ENCODE measurements at places on chromosomes 6 and 20.

- no peak for DNase-seq
Measured at GRCh38 chr6:40409716-40410397, 177.3 kb downstream of the LRFN2 start.

GRCh38 chr6:65505736-65506135, 201.3 kb downstream of the EYS start:
- no peak for DNase-seq

DNA sequence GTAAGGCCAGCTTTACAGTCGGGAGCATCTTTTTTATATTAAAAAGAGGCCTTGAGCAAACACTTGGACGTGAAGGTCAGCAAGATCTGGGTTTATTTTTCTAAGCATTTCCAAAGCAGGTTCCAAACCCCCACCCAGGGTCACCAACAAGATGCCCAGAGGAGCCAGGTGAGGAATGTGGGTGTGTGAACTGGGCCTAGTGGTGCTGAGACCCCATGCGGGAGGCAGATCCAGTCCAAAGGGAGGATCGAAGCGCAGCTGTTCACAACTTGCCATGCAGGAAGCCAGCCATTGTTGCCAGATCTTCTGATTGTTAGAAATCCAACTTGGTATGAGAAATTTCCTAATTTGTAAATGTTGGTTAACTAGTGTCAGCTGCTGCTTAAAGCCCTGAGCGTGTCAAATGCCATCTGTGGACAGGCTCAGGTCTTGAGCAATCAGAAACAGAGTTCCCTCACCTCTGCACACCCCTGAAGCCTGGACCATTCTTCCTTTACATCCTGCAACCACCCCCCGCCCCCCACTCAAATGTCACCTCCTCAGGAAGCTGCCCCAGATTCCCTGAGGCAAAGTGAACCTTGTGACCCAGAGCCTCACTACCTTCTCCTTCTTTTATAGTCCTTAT, 46.5 kb downstream of the NFATC2 start:
- no peak for DNase-seq

GRCh38 chr6:108697561-108698161, 136.9 kb downstream of the FOXO3 start:
- no peak for DNase-seq

DNA sequence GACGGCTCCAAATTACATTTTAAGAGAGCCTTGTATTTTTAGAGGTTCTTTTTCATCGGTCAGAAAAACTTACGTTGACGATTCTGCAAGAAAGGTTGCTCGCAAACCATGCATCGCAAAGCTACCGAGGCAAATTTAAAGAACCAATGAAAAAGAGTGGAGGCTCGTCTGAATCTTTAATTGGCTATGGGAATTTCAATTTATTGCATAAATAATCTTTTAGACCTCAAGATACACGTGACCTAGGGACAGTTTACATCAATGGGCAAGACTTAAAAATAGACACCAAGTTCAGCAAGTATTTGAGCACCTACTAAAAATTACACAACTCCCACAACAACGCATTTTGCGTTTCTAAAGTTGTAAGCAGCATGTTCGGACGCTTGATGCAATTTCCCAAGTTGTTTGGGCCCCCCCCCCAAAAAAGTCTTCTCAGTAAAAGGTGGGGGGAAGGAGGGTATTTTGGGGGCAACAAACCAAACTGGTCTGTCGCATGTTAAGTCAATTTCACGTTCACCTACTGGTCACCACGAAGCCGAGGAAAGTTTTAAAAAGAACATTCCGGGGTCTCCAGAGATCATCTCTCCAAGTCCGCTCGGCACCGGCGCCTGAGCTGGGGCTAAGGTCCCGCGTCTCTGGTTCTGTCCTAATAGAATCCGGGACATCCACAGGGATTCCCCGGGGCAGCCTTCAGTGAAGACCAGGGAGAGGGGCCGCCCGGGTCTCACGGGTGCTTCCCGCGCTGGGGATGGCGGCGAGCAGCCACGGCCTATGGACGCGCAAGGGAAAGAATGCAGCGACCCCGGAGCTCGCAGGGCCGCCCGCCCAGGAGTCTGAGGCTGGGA, 851 bp downstream of the SNX5 start:
- no peak for DNase-seq

DNA sequence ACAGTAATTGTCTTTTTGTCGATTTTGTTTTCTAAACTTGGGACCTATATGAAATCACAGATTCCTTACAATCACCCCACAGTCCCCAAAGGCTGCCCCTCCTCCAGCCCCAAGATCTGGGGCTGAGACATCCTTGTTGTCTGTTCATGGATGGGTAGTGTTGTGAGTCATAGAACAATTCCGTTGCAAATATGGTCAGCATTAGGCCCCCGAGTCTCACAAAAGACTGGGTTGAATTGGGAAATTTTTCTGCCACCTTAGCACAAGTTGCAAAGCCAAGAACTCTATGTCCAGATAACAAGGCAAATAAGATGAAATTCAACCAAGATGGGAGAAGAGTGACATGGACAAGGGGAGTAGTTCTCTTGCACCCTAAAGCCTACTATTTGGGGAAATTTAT, 10.5 kb upstream of the TAB2 start:
- no peak for DNase-seq

DNA sequence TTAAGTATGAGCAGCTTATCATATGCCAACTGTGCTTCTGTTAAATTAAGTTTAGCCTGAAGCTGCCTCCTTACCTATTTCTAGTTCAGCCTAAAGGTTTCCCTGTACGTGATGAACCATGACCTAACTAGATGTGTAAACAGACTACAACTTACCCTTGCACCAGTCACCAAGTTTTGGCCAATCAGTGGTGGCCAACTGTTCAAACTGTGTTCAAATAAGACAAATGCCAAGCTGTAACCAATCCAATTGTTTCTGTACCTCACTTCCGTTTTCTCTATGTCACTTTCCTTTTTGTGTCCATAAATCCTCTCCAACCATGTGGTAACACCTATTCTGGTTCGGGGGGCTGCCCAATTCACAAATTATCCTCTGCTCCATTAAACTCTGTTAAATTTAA, 6.0 kb upstream of the SLC2A10 start:
- DNase-seq = no peak

- no peak for DNase-seq
Measured at GRCh38 chr6:24922170-24922569, 13.6 kb downstream of the RIPOR2 start.

DNA sequence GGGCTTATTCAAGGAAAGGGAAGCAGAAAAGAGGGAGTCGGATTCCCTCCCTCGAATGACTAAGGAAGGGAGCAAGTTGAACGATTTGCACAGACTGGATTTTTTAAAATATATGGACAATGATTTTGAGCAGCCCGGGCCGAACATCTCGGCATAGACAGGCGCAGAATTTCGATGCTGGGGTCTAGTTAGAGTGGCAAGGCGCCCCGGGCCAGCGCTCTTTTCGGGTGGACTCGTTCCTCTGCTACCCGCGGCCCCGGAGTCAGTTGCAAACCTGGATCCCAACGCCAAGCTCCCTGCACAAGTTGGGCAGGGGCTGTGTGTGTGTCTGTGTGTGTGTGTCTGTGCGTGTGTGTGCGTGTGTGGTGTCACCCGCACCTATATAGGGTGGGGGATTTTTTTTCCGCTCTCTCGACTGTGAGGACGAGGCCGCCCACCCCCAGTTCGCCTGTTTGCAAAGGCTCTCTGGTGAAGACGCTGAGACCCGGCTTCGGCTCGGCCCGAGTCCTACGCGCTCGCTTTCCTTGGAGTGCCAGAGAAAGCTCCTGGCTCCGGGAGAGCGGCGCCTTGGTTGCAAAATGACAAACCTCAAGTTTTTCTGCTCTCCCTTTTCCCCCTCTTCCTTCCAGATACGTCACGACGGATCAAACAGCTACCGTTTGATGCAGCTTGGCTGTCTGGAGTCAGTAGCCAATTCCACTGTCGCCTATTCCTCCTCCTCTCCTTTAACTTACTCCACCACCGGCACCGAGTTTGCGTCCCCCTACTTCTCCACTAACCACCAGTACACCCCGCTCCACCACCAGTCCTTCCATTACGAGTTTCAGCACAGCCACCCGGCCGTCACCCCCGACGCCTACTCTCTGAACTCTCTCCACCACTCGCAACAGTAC, 1.4 kb downstream of the TFAP2D start:
- no peak for DNase-seq

DNA sequence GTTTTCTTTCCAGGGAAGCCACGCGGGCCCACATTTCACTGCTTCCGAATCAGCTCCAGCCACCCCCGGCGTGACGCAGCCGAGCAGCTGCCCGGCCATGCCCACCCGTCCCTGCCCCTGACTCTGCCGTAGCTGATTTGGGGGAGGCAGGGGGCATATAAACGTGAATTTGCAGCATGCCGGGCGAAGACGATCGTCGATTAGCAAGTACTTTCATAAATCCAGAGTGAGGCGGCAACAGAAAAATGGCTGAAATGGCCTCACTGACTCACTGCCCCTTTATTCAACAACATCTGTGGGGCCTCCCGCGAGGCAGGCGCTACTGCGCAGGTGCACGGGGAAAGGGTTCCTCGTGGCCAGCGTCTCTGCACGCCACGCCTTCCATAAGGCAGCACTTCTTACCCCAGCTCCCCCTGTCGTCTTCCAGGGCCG, 118.0 kb downstream of the DLL1 start:
- DNase-seq = no peak

- peak; percentile 47 for DNase-seq
Measured at GRCh38 chr6:39102071-39102820, 12.7 kb downstream of the SAYSD1 start.

DNA sequence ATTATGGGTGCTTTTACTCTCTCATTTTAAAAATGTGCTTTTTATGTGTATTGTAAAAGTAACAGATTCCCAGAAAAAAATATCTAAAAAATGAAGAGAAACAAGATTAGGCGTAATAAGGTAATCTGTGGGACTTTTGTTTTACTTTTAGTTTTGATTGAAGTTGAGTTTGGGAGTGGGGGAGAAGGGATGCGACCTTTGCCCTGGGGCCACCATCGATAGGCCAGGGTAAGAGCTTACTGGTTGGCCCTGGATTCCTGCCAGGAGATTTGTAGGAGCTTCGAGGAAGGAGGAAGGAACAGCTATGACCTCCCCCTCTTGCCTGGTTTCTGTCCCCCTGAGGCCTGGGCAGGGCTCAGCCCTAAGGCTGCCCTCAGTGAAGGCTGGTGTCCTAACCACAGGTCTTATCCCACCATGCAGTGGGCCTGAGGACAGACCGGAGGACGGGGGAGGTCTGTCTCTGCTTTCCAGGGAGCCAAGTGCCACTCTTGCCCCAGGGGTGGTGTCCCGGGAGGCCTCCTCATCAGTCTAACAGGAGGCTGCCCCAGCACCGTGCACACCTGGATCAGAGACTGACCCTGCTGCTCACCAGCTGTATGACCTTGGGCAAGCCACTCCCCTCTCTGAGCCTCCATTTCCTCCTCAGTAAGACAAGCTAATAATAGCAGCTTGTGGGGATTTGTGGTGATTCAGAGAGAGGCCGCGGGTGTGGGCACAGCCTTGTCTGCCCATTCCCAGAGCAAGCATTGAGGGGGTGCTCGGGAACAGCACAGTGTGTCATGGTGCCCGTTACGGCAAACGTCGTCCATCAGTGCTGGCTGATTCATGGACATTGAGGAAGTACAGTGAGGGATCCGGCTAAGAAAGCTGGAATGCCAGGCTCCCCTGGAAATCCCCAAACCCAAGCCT, 21.2 kb downstream of the TGM2 start:
- DNase-seq = peak; percentile 87

DNA sequence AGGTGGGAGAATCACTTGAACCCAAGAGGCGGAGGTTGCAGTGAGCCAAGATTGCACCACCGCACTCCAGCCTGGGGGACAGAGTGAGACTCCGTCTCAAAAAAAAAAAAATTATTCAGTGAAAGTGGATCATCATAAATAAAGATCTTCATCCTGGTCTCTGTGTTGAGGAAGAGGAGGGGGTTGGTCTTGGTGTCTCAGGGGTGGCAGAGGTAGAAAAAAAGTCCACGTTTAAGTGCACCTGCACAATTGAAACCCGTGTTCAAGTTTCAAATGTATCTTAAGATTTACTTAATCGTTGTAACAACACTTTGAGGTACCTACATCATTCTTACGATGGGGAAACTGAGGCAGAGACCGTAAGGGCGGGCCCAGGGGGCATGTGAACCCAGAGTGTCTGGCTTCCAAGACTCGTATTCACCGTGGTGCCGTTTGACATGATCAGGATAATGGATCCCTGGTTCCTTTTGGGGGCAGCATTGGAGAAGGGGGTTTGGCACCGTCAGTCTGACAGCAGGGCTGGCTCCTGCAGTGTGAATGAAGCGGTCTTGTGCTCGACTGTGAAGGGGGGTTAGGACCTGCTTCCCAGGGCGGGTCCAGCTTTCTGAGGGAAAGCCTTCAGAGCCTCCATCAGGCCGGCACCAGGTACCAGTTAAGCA, 32.9 kb upstream of the ID1 start:
- no peak for DNase-seq

GRCh38 chr6:16929809-16930208, 168.5 kb upstream of the ATXN1 start:
- no peak for DNase-seq

DNA sequence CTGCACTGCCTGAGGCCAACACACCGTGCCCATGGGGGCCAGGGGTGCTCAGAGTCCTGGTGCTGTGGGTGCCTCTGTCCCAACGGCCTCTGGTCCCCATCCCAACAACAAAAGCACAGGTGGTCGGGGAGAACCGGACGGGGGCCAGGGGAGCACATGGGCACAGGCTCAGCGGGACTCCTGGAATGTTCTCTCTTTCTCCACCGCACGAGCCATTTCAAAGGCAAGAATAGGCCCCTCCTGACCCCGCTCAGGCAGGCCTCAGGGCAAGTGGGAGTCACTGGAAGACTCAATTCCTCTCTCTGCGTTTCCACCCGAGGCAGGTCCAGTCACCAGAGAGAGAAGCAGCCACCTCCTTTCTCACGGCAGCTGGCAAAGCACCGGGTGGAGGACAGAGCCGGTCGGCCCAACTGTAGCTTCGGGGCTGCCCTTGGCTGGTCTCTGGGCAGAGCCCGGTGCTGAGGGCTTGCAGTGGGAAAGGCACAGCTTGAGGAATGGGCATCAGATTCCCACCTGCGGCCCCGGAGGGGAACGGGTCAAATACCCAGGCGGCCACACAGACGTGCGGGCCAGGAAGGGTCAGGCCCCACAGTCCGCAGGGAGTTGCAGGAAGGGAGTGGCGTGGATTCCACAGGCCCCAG, 55.2 kb downstream of the KCNQ2 start:
- DNase-seq = no peak

DNA sequence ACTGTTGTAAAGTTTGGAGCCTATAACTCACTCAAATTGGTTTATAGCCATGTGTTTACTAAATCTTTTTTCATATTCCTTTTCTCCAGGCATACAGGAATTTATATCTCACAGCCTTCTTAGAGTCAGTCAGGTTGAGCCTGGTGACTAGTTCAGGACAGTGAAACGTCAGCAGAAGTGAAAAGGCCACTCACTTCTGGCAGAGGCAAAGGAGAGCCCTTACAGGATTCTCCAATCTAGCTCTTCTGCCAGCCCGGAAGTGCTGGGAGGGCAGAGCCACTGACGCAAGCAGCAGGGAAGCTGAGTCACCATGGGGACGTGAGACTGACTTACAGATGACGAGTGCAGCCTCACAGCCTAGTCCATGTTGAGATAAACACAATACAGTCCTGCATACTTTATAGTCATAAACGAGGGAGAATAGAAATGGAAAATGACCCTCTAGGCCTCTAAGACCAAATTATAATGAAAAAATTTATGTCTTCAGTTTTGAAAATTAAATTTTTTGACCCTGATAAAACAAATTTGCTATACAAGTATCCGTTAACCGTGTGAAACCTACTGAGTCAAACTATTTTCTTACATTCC, 1.3 kb downstream of the PXT1 start:
- DNase-seq = peak; percentile 79

All from HuH-7 (cell line).